GM13977 (cell line): ENCODE measurements at places on chromosomes 4 and X.

DNA sequence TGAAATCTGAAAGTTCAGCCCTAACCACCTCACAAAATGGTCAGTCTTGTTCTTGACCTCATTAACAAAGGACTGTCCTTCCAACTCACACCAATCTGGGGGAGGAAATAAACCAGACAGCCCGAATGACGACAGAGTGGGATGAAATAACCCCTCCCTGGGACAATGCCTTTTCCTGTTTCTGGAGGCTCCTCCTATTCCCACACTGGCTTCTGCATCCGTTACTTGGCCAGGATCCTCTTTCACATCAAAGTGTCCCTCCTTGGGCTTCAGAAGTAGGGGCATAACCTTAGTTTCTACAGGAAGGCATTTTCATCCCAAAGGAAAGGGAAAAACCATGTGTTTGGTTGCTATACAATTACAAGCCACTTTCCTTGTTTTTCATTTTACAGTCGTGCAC is 59.8 kb upstream of the RPL34 start:
- DNase-seq = no peak

DNA sequence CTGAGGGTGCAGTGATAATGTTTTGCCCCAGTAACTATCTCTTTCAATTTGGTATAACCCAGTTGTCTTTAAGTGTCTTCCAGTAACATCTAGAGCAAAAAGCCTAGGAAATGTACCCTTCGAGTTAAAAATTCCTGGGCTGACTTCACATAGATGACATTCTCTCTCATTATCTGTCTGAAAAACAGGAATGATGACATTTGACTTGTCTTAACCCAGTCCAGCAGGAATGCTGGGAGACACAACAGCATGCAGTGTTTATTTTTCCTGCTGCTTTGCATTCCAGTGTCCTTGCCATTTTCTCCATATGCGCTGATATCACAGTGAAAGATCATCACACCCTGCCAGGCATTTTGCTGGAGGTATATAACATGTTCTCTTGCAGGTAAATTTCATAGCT is 130.0 kb downstream of the SOWAHB start:
- no peak for DNase-seq

DNA sequence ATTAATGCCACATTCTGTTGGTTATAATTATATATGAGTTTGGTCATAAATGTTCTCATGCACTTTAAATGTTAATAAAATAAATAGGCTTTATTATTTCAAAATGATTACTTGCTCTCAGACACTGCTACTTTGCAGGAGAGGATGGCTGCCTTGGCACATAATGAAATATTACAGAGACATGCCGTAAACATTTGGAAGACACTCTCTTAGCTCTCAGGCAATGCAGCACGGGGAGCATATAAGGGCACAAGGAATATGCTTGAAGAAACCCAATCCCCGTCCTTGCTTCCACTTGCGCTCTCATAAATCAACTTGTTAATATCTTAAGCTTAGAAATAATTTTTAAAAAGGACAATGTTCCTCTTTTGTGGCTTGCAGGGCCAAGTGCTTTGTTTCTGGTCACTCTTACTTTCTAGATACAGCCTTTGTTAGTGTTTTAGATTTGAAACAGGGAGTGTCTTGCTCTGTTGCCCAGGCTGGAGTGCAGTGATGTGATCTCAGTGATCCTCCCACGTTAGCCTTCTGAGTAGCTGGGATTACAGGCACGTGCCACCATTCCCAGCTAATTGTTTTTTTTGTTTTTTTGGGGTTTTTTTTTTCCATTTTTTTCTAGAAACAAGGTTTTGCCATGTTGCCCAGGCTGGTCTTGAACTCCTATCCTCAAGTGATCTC is 445.0 kb downstream of the SPRY1 start:
- DNase-seq = no peak

- no peak for DNase-seq
Measured at GRCh38 chr4:55553441-55554201, 6.9 kb upstream of the CLOCK start.

- no peak for DNase-seq
Measured at GRCh38 chr4:153577053-153577452, 107.0 kb upstream of the TLR2 start.
